Mesendoderm (in vitro differentiated cells): ENCODE measurements at places on chromosomes 3 and 15.

DNA sequence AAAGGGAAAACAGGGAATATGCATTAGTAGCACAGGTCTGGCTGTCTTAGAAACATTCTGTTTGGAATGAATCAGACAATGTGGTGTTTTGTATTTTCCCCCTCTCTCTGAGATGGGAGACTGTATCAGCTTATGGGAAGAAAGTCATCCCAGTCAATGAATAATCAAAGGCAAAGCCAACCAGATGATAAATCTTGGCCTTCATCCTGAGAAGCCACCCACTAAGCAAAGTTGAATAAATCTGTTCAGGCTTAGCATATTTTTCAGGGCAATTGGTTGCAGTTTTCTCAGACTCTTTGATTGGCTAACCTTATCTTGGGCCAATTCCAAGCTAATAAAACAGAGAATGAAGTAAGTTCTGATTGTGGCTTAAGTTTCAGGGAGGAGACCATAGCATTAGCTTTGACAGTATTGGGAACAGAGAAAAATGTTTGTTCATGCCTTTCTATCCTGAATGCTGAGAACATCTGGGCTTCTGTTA, 63.6 kb upstream of the ARL8B start:
- no peak for DNase-seq

- DNase-seq, result no peak
These were observed 199.5 kb upstream of the TBL1XR1 start for GRCh38 chr3:177396733-177397132.

GRCh38 chr3:85662462-85662861, 703.7 kb downstream of the CADM2 start:
- no peak for DNase-seq

DNA sequence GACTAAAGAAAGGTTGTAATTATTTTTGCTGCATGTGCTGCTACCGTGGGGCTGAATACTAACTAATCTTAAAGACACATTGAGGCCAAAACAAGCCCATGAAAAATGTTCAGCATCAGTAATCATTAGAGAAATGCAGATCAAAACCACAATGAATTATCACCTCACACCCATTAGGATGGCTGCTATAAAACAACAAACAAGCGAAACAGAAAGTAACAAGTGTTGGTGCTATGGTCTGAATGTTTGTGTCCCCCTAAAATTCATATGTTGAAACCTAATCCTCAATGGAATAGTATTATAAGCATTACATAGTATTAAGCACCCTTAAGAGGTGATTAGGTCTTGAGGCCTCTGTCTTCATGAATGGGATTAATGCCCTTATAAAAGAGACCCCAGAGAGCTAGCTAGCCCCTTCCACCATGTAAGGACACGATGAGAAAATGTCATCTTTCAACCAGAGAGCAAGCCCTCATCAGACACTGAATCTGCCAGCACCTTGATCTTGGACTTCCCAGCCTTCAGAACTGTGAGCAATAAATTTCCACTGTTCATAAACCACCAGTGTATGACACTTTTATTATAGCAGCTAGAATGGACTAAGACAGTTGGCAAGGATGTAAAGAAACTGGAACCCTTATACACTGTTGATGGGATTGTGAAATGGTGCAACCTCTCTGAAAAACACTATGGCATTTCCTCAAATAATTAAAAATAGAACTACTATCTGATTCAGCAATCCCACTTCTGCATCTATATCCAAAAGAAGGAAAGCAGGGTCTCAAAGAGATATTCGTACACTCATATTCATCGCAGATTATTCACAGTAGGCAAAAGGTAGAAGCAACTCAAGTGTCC, 76.1 kb downstream of the REC114 start:
- no peak for DNase-seq

DNA sequence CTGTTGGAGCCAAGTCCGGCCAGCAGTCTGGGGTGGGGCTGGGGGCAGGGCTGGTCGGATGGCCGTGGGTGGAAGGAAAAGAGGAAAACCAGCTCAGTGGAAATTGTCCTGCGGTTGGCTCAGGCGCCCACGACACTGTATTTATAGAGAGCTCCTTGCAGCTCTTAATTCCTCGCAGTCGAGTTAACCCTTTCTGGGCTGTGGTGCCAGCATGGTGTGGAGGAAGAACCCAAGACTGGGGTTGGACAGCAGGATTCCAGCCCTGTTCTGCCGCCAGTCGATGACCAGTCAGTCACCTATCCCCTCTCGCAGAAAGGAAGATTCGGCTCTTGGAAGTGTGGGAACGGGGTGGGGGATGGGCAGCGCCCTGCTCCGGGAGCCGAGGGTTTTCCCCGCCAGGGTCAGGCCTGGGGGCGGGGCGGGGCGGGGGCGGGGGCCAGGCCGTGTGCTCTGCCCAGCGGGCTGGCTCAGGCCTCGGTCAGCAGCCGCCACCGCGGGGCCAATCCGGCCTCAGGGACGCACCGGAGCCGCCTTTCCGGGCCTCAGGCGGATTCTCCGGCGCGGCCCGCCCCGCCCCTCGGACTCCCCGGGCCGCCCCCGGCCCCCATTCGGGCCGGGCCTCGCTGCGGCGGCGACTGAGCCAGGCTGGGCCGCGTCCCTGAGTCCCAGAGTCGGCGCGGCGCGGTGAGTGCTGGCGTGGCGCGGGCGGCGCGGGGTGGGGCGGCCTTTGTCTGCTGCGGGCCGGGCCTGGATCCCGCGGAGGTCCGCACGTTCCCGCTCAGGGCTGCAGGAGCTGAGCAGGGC, at the start of gene CD276:
Gene CD276, plus strand, starts transcription at position 607 of the 804 bp plus-strand sequence. CDS start 15,257 bp downstream, outside the sequence.
- peak; percentile 76 for DNase-seq

DNA sequence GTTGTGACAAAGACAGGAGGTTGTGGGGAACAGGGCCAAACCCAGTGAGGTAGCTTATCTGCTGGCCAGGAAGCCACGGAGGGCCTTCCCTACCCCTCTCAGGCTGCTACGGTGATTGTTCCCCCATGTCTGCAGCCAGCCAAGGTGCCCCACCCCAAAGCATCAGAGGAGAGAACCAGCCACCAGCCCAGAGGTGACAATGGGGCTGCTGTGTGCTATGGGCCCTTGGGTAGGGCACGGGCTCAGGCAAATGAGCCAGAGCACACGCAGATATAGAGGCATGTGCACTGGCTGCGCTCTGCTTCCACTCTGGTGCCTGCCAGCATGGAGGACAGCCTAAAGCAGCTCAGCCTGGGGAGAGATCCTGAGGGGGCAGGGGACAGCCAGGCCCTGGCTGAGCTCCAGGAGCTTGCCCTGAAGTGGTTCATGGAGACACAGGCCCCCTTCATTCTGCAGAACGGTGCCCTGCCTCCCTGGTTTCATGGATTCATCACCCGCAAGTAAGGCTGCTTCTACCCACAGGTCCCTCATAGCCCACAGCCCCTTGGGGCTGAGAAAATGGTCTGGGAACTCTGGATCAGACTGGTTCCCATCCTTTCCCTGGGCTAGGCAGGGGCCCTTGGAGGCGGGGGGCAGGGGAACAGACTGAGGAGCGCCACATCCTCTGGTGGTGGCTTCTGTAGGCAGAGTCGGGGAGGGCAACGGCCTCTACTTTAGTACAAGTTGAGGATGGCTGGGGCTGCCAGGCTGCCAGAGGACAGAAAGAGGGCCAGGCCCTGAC, at the start of gene SH2D7:
Gene SH2D7, plus strand, starts transcription at position 301 of the 781 bp plus-strand sequence. Its CDS starts 24 bp downstream, at position 325.
- DNase-seq, result no peak

DNA sequence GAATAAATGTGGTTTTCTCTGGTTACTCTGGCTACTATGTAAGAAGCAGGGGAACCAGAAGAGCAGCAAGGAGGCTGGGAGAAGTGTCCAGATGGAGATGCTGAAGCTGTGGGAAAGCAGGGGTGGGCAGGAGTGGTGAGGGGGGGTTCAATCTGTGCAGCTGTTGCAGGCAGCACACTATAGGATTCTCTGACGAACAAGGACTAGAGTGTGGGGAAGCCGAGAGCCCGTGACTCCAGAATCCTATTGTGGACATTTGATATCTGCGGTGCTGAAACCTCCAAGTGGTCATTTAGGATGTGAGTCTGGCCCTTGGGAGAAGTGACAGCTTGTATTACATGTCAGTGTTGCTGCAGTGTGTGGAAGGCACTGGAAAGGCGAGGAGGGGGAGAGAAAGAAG, 60.5 kb downstream of the GABRB3 start:
- no peak for DNase-seq

- DNase-seq, result no peak
These were observed 39.9 kb downstream of the C3orf80 start for GRCh38 chr3:160265088-160265487.

GRCh38 chr3:129738172-129738571, 131.7 kb upstream of the PLXND1 start:
- no peak for DNase-seq

GRCh38 chr15:67400890-67401289, 120.0 kb upstream of the C15orf61 start:
- DNase-seq, result no peak

DNA sequence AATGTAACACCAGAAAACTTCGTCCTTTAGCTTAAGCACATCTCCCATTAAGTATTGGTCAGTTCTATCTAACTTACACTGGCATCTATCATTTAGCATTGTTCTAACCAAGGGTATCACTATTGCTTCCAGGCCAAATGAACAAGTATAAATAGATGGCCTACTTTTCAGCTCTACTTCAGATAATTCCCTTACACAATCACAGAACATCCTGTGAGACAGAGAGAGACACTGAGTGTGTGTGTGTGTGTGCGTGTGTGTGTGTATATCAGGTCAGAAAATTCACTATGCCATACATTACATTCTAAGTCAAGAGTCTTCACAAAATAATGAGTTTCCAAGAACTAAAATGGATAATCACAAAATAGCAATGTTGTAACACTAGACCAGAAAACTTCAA, 39.1 kb downstream of the SCAPER start:
- DNase-seq, result no peak
